ENCODE measurements at places on chromosomes 5 and 9. TPM values are rescaled to one million over a fixed set of nuclear protein-coding genes. Genes with fewer than 3 reads are reported as not detected.

DNA sequence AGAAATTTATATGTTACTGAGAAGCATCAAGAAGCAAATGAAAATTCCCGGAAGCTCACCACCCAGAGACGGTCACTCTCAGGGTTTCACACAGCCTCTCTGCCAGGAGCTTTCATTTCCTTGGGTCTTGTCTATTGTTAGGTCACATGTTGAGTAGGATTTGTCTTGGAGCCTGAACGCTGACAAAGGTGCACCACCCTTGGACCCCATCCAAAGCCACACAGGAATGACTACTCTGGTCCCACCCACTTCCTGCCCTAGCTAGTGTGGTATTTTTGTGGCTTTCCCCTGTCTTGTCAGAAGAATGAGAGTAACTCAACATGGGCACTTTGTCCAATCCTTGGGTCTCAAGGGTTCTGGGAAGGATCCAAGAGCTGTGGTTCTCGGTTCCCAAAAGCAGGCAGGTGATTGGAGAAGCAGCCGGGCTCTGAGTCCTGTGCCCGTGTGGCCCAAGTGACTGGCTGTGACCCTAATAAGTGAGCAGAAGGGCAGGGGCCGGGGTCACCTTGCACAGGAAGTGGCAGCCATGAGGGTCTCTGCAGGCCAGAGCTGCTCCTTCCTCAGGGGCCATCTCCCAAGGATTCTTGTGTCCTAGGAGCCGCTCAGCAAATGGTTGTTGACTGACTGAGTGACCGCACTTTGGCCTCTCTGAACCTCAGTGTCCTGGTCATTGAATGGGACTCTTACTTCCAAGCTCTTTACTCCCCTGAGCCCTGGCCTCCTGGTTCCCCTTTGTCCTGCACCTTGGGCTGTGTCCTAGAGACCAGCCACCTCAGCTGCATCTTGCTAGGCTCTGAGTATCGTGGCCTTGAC is 6.9 kb downstream of the FGD3 start:
- DNase-seq: no peak

DNA sequence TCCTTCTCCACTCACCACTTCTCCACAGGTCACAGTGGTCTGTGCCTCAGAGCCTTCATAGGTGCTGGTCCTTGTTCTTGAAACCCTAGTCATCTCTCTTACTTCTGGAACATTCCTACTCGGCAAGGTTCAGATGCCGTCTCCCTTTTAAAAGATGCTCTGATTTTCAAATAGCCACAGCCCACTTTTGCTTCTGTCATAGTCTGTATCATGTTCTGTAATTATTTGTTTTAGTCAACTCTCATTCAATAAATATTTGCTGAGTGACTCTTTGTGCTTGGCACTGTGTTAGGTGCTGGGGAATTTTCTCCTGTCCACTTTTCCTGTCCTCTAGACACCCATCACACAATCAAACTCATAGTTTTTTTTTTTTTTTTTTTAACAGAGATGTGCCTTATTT is 181.3 kb upstream of the IL12B start:
- DNase-seq: no peak

GRCh38 chr9:71937070-71937625 is 25.7 kb downstream of the C9orf85 start:
- no peak for DNase-seq

- DNase-seq: no peak
Measured at GRCh38 chr5:65413822-65414221, 67.9 kb downstream of the ADAMTS6 start.

DNA sequence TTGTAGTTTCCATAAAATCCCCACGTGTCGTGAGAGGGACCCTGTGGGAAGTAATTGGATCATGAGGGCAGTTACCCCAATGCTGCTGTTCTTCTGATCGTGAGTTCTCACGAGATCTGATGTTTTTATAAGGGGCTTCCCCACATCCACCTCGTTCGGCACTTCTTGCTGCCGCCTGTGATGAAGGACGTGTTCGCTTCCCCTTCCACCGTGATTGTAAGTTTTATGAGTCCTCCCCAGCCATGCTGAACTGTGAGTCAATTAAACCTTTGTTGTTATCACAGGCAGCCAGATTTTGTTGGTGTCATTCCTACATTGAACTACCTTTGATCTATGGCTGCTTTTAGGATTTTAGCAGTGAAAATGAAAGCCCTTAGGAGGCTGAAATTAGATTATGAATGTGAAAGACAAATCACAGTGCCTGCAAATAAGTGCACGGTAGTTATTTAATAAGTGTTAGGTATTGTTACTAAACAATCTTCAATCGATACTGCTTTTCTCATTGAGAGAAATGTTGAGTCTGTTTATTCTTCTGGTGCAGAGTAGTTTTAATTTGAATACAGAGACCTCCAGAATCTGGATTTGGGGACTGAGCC is 68.0 kb upstream of the C6 start:
- no peak for DNase-seq

Gene STPG3
- total RNA-seq: not detected

Gene SPATA31C2
- 0.14 TPM for total RNA-seq

Gene ZNF608
- total RNA-seq: 61.6 TPM

Gene OR2Y1
- total RNA-seq: not detected

Data from H7 (cell line).